Activated CD8-positive, alpha-beta memory T cell treated with anti-CD3 and anti-CD28 coated beads, Interleukin-2, amount 50 U/mL, for 4 hours (primary cell): ENCODE measurements at places on chromosomes 2 and 18.

- DNase-seq, result no peak
Observed at GRCh38 chr2:216132585-216132984, 23.4 kb downstream of the XRCC5 start.

GRCh38 chr2:27779417-27780055 is 8.0 kb downstream of the MRPL33 start:
- DNase-seq, result no peak

DNA sequence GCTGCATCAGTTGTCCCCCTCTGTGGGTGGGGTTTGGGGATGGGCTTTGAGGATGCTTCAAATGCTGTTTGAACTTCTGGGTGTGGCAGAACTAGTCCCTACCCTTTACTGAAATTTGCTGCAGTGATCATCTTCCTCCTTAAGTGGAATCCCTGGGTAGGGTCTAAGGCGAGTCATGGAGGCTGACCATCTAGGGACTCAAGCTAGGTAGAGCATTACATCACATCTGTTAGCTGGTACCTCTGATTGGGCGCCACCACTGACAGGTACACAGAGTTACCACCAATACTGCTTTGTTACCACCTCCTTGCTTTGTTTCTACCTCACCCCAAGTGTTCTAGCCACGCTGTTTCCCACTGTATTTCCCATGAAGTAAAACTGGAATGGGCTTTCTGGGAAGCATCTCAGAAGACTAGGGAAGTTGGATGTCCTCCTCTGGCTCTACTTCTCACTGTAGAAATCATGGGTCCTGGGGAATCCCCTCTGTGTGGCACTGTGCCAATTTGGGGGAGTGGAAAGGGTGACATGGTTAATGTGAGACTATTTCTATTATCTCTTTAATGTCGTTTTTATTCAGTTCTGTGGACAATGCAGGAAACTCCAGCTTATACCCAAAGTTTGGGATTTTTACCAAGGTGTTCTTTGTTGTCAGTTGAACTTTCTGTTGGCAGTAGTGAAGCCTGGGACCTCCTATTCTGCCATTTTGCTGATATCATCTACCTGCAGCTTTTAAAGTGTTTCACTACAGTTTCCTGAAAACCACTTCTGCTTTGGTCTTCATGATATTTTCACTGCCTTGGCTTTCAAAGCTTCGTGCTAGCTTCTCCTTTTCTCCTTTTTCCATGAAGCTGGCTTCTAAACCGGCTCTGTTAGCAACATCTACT is 14.5 kb upstream of the SULT1C4 start:
- DNase-seq, result no peak

DNA sequence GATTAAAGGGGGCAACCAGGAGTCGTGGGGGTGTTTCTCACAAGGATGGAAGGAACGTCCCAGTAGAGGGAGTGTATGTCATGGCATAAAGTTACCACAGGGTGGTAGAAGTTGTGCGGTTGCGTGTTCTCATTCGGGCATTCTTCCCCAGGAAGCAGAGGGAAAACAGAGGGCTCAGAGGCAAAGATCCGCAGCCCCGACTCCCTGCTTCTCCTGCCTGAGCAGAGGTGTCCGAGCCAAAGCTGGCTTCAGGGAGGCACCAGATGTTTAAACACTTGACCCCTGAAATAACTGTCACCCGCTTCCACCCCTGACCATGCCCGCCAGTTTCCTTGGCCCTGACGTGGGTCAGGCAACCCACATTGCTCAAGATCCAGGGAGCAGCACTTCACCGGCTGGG is 83.7 kb downstream of the EN1 start:
- DNase-seq, result no peak

DNA sequence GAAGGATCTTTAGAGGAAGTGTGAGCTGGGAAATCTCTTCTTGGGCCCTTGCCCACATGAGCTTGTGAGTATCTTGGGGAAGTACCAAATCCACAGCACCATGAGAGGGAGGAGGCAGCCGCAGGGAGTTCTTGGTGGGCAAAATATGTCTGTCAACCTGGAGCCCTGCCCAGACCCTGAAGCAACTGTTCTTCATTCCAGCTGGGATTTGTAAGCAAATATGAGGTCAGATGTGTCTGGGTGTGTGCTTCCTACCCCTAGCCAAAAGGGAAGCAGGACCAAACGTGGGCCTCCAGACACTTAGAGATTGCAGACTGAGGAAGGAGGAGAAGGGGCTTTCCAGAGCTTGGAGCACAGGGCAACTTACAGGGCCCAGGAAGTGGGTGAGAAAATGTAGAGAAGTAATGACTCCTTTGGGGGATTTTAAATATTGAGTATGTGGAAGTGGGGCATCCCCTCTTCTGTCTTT is 41.9 kb downstream of the TMEM247 start:
- no peak for DNase-seq

DNA sequence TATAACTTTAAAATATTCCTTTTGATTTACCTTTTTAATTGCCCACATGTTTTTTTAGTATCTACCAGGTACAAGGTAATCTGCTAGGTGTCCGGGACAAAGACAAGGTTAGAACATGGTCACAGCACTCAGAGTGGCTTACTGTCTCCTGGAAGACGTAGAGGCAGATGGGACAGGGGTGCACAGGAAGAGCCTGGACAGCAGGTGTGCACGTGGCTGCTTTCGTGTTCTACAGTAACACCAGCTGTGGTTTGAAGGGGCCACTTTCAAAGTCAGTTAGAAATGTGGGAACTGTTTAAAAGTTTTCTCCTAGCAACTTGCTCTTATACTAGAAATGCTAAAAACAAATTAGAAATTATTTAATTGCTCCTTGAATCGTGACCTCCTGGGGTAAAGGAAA is 102.9 kb upstream of the ALPP start:
- DNase-seq, result no peak

- DNase-seq, result no peak
Observed at GRCh38 chr2:85355073-85355410, 473 bp downstream of the ELMOD3 start.

DNA sequence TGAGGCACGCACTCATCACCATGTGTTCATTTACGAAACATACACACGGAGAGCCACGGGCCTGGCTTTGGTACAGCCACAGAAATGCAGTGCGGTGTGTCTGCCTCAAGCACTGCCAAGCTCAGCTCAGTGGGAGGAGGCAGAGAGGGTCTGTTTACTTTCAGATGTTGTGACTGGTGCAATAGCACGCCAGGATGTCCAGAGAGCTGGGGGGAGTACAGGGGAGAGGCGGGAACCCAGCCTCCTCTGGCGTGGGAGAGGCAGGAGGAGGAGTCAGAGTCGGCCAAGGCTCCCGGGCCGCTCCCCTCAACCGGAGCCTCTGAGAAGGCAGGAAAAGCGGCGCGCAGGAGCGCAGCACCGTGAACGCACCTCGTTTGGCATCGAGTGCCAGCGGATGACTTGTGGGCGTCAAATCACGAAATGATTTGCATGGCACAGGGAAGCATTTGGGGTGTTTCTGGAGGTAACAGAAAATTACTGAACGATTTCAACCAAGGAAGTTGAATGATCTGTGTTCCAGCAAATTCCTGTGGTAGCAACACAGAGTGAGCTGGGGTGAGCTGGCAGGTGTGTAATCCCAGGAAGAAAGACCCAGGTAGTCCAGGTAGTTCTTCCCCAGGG is 143.0 kb downstream of the ZNF516 start:
- DNase-seq, result no peak

GRCh38 chr2:74191596-74192380 is 6.6 kb upstream of the MTHFD2 start:
- DNase-seq, result no peak

DNA sequence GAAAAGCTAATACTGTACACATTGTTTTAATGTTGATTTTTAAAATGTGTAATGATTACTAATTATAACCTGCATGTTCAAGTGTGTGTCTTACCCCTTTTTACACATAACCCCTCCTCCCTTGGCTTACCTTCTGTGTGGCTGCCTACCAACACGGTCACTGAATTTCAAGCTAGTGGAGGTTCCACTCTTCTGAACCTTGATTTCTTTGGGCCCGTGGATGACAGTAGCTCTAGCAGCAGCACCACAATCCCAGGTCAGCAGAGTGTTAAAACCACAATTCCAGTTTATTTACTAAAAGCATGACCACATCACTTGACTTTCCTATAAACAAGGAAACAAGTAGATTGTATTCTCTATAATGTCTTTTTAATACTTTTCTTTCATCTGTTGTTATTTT is 56.9 kb downstream of the AFTPH start:
- no peak for DNase-seq

DNA sequence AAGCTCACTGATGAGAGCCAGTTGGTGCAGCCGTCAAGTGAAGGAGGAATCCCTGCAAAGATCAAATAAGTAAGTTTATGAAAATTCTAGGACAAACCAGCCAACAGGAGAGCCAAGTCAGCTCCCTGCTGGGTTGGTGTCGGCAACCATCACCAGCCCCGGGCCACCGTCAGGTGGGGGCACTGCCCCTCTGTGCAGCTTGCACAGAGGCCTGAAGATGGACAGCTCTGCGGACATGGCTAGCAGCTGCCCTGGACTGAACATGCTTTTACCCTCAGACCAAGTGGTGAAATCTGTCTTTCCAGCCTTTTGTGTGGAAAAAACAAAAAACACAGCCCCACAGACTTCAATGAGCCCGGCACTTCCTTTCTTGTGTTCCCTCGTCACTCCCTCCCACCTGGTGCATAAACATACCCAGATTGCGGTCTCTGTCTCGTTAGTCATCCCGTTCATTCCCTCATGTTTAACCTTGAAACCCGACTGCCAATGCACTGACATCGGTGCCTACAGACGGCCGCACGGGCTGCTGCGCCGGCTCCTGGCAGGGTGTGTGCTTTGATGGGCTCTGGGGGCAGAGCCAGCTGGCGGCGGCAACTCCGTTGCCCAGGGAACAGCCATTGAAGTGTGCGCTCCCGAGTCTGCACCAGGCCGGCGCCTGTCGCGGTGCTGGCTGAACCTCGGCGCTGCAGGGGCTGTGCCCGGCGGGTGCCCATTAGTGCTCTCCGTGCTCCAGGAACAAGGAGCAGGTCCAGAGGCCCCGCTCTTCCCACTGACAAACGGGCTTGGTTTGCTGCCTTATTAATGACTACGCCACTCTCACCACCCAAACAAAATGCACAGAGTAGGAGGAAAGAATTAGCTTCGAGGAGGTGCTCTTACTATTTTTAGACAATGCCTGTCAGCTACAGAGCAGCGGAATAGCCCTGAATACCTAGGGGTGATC is 95.3 kb downstream of the EIPR1 start:
- DNase-seq, result peak; percentile 7

DNA sequence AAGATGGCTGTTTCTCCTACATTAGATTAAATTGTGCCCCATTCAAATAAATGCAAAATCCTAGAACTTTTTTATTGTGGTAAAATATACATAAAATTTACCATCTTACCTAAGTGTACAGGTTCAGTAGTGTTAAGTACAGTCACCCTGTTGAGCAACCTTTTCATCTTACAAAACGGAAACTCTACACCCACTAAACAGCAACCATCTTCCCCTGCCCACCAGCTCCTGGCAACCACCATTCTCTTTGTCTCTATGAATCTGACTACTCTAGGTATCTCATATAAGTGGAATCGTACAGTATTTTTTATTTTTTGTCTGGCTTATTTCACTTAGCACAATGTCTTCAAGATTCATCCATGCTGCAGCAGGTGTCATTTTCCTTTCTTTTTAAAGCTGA is 53.0 kb downstream of the ASXL2 start:
- peak; percentile 53 for DNase-seq

GRCh38 chr2:155010925-155011324 is 312.4 kb downstream of the KCNJ3 start:
- no peak for DNase-seq

DNA sequence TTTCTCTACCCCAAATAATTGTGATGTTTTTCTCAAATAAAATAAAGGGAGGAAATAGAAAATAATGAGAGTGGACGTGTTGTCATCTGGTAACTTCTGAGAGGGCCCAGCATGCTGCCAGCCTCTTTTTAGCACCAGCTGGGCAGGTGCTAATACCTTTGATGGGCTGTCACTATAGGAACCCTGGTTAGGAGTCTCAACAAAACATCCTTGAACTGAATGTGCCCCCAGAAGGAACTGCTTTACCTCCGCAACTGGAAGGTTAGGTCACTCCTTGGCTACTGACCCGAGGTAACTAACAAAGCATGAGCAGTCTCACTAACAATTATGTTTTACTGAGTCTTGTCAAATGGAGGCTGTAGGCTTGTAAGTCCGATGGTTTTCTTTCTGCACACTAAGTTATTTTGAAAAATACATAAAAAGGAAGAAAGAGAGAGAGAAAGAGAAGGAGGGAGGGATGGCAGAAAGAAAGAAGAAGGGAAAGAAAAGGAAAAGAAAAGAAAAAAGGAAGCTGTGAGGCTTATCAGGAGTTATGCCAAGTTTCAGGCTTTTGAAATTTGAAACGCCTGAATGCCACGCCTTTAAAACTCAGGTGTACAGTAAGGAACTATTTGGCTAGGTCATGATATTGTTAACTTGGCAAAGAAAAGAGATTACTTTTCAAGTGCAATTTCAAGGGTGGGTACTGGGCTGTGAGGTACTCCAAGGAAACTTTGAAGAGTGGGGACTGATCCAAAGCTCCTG is 91.0 kb downstream of the TGIF1 start:
- DNase-seq, result no peak

DNA sequence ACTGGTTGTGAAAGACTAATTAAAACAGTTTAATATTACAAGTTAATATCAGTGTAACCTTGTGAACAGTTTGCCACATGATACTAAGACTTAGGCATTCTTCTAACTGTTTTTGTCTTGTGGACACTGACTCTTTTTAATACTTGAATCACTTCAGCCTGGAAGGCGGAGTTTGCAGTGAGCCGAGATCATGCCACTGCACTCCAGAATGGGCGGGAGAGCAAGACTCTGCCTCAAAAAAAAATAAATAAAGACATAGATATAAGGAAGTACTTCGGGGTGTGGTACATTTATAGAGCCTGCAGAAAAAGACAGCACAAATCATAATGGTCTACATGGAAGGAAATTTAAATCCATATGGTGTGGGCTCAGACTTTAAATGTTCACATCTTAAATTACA is 300.4 kb upstream of the NETO1 start:
- no peak for DNase-seq

DNA sequence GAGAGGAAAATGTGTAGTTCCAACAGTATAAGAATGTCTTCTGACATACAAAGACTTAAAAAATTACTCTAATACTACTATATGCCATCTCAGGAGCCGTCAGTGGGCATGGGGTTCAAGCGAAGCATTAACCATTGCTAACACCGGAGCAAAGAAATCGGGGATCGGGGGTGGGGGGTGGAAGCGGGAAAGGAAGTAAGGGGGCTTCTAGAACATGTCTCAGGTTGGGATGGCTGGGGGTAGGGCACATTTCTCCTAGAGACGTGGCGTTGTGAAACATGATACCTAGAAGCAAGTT is 702 bp downstream of the LMAN1 start:
- DNase-seq, result no peak

DNA sequence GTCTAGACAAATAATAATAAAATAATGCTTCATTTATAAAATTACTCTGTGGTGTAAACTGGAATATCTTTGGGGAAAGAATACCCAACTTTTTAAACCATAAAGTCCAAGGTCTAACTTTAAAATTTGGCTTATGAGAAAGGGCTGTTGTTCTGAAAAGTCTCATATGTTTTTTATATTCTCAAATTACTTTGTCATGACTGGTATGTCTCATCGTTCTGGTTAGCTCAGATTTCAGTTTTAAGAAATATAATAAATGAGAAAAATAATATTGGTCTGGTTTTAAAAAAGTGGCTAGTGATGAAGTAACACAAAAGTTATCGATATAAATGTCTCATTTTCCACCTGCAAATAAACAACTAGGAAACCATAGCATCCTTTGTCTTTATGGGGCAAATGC is 1658.1 kb downstream of the LRP1B start:
- DNase-seq, result no peak

GRCh38 chr18:56715121-56715520 is 64.0 kb downstream of the WDR7 start:
- DNase-seq, result no peak
